ENCODE measurements at places on chromosomes 2 and 18.

- DNase-seq, result no peak
Observed at GRCh38 chr2:220455351-220455990, 828.0 kb downstream of the SLC4A3 start.

- DNase-seq, result no peak
Observed at GRCh38 chr2:37583402-37583801, 88.0 kb downstream of the CDC42EP3 start.

DNA sequence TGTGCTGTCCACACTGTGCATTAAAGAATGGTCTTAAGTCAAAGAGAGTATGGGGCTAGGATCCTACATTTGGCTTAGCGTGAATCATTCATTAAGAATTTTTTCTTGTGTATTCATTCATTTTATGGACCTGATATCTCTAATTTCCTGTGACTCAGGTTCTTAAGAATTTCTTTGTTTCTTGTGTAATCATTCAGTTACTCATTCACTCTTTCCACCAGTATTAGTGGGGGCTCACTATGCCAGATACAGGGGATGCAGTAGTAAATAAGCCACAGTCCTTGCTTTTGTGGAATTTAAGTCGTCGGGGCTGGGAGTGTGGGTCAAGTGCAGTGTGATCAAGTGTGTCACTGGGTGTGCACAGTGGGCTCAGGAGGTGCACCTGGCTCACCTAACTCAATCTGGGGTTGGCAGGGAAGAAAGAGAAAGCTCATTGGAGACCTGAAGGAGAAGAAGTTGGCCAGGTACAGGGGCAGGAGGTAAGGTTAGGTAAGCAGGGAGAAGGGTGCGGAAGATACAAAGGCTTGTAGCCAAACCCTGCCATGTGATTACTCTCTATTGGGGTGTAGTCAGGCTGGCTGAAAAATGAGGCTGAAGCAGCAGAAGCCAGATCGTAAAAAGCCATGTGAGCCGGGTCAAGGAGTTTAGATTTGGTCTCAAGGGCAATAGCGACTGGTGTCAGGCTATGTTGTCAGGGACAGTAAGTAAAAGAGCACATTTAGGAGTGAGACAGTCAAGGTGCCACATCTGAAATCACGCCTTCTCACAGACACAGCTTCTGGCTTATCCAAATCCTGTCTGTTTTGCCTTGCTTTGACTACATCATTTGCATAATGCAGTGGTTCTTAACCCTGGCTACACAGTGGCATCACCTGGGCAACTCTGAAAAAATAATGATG, 67.2 kb downstream of the KCTD1 start:
- peak; percentile 85 for DNase-seq

GRCh38 chr2:65992198-65992554, 442.7 kb upstream of the MEIS1 start:
- DNase-seq, result no peak

DNA sequence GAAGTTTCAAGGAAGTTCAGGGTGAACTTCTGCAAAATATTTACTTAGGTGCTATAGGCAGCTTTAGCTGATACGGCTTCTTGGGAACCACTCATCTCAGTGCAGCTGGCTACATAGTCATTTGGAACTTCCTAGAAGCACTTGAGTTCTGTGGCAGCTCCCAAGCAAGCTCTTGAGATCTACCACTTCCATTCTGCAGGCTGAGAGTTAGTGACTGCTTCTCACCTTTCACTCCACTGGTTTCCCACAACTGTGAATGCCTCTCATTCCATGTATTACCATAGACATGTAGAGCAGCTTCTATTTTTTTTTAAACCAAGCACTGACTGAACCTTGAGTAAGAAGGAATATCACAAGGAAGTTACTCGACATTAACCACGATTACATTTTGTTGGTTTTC, 994.1 kb upstream of the ACVR2A start:
- DNase-seq, result no peak

DNA sequence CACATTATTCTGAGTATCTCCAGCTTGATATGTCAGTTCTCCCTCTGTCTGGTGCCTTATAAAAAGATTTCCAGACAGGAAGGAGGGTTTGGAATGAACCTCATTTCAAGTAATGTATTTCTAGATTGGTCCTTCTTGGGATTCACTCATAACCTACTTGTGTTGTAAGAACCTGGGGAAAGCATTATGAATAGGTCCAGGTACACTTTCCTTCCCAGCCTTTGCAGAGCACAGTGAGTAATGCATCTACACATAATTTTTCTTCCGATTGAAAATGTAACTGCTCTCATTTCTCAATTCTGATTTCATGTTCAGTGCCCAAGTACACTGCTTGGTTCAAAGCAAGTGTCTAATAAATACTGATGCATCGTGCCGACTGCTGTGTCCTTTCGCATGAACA, 25.0 kb upstream of the ACAA2 start:
- no peak for DNase-seq

DNA sequence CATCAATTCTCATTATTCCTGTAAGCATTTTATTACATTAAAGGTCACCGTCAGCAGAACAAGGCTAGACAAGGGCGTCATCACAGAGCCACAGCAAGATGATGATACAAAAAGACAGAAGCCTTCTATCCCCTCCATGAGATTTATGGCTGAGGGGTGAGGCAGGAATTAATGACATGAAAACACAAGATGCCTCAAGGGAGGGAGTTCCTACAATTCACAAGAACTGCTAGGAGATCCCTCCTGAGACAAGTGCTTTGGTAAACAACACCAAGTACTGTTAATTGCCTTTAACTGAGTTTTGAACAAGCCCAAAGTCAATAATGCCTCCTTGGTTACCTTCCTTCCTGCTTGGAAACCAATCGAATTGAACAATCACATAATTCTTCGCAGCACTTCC, 14.1 kb downstream of the ADD2 start:
- DNase-seq, result no peak

- DNase-seq, result no peak
Observed at GRCh38 chr2:174618179-174618578, 20.6 kb upstream of the WIPF1 start.

GRCh38 chr2:9554921-9555296, 721 bp downstream of the ADAM17 start:
- peak; percentile 51 for DNase-seq

DNA sequence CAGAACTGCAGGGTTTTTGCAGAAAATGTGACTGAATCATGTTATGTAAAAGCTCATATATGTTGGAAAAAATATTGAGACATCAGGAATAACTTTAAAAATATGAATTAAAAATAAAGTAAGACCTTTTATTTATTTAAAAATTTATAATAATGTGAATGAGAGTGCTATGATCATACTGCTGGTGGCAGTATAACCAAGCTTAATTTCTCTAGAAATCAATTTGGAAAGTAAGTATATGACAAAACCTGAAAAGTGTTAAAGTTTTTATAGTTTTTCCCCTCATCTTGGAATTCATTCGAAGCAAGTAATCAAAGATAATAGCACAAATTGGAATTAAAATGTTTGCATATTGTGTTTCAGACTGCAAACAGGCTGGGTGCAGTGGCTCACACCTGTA, 7.5 kb downstream of the SLC39A10 start:
- no peak for DNase-seq

GRCh38 chr2:188997263-188997662, 23.1 kb downstream of the COL3A1 start:
- no peak for DNase-seq

DNA sequence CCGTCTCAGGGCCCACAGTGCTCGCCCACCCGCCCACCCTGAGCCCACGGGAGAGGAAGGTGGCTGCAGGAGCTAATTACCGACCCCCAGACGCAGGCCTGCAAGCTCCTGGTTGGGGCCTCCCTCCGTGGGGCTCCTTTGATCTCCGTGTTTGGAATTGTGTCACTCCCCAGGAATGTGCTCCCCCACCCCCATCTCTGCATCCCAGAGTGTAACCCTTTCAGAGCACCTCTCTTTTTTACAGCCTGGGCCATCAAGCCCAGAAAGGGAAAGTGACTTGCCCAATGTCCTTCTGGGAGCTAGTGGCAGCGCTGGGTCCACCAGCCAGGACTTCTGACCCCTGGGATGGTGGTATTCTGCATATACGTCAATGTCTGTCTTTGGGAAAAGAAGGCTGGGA, 335.1 kb downstream of the CYRIA start:
- no peak for DNase-seq

- DNase-seq, result no peak
Observed at GRCh38 chr2:105655244-105655643, 89.5 kb upstream of the NCK2 start.

DNA sequence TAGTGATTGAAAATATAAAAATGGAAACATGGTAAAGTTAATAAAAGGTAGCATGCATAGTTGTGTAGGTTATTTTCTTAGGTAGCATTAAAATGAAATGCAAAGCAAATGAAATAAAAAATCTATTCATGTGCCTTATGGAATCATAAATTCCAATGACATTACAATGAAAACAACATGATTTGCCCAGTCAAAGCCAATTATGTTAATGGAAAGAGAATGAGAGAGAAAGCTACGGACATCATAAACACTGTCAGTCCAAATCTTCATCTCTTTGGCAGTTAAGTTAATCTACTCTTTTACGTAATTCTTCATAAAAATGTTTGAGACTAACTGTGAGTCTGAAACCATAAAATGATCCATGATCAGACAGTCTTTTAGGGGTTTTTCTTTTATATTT, 636.7 kb upstream of the SYT4 start:
- no peak for DNase-seq

GRCh38 chr2:7052404-7052803, 135.2 kb downstream of the RNF144A start:
- DNase-seq, result no peak

DNA sequence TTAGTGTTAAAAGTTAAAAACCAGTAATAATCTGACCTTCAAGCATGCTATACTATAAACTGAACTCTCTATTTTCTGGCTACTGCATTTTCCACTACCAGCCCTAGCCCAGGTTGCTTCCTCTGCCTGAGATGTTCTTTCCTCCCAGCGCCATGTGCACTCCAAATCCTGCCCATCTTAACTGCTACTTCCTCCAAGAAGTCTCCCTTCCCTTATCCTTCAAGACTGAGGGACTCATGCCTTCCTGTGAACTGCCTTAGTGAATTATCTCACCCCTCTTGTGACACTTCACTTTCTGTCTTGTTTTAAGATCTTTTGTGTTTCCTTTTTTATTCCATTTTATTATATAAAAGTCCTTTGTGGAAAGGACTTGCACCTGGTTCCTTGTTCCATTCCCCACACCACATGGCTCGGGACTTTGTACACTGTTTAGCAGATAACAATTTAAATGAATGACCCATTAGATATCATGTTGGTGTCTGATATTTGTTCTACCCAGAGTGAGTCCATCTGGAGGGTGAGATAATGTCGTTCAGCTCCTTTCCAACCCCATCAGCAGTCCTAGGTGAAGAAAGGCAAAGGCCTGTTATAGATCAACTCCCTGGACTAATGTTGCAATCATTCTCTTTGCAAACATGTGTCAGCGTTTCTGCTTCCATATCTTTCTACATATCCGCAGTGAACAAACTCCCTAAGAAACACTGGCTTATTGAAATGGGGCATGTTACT, 20.9 kb upstream of the AGFG1 start:
- DNase-seq, result no peak

DNA sequence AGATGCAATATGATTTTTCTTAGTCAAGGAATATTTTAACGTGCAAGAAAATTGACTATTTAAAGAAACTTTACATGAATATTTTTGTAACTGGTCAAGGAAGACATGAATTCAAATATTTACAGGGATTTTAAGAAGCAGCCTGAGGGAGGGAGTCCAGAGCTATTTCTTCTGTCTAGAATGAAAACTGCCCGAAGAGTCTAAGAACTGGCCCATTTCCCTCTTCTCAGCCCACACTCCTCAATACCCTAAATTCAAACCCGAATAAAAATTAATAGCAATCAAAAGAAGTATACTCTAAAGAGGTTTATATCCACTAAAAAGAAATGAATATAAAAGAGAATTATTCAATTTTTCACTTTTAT, 6.5 kb upstream of the NDUFV2 start:
- DNase-seq, result no peak

- no peak for DNase-seq
Observed at GRCh38 chr18:1191341-1191740, 286.7 kb downstream of the ADCYAP1 start.

GRCh38 chr2:135219226-135219625, 167.1 kb downstream of the RAB3GAP1 start:
- no peak for DNase-seq

GRCh38 chr2:72142570-72143440, 4.9 kb downstream of the CYP26B1 start:
- no peak for DNase-seq

DNA sequence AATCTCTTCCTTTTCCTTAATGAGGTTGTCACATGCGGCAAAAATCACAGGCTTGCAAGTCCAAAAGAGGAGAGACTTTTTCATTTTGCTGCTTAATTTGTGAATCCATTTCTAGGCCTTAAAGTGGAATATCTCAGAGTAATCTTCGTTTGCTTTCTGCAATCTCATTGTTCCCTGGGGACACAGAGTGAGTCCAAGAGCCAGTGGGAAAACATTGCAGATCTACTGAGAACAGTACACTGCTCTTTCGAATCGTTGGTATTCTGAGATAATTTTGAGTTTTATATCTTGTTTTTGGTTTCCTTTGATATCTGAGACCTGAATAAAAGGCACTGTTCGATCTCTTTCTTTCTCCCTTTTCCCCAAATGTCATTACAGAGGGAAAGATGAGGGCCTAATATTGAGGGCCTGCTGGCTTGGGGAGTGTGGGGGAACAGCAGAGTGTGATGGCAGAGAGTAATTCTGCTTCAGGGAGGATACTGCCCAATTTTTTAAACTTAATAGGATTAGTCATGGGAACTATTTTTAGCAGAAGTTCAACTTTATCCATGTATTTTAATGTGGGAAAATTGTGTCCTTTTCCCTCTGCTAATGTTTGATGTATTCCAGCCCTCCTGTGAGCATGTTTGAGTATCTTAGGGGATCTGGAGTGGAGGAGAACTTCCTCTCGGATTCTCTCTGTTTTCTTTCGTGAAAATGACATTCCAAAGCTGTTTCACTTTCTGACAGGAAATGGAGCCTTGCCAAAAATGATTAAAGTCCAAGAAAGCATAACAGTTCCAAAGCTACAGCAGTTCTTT, 418.2 kb upstream of the ZEB2 start:
- DNase-seq, result no peak

DNA sequence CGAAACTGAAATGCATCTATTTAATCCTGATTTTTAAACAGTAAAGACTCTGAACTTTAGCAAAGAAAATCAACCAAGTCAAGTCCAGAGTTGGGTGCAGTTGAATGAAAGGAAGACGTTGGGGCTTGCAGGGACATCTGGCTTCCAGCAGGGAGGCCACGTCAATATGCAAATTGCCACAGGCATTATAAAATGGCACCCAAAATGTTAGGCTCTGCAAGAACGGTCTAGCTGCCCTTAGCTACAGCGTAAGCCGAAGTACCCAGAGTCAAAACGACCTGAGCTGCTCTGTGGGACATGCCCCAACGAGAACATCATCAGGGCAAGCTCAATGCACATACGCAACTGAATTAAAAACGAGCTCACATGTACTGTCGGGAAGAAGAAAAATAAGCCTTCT, 30.7 kb downstream of the DOCK10 start:
- DNase-seq, result no peak

GRCh38 chr2:210617732-210618330, 61.4 kb downstream of the CPS1 start:
- peak; percentile 11 for DNase-seq

- no peak for DNase-seq
Observed at GRCh38 chr2:352696-353095, 64.8 kb upstream of the ALKAL2 start.

- DNase-seq, result no peak
Observed at GRCh38 chr18:55778788-55779690, 191.0 kb upstream of the TCF4 start.
